ENCODE measurements at places on chromosomes 1 and 21. TPM values are rescaled to one million over a fixed set of nuclear protein-coding genes. Genes with fewer than 3 reads are reported as not detected.
A peak's percentile ranks its signal among the peaks of the same experiment; 100 is the strongest.

Gene WDR64
- total RNA-seq = not detected

Gene LDLRAD2
- 0.10 TPM for total RNA-seq

Gene CSMD2
- 2.4 TPM for total RNA-seq

Gene TNFRSF1B
- total RNA-seq = 12.5 TPM

Gene AUNIP
- total RNA-seq = 1.1 TPM

DNA sequence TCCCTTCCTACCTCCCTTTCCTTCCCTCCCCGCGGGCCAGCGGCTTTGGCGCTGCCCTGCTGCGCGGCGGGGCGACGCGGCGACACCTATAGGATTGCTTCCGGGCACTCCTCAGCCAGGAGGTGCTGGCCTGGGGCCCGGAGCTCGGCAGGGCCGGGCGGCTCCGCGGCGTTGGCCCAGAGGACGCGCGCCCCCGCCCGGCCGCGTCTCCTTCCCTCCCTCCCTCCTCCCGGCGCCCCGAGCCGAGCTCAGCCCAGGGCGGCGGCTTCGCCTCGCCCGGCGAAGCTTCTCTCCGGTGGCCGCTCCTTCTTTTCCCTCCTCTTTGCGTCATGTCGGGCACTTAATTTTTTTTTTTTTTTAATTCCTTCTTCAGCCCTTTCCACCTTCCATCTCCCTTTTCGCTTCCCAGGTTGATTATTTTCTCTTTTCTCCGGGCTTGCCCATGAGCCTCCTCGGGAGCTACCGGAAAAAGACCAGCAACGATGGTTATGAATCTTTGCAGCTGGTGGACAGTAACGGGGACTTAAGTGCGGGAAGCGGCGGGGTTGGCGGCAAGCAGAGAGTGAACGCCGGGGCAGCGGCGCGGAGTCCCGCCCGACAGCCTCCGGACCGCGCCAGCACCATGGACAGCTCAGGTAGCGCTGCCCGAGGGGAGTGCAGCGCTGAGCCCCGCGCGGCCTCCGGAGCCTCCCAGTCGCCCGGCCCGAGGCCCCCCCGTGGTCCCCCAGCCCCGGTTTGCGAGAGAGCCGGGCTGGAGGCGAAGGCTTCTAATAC lies at the start of gene DNAJC6:
Gene DNAJC6, plus strand, starts transcription at position 240 of the 774 bp plus-strand sequence. Its CDS starts 203 bp downstream, at position 443.
- peak; percentile 21 for DNase-seq

GRCh38 chr1:94279462-94279861 lies 42.1 kb upstream of the ARHGAP29 start:
- no peak for DNase-seq

DNA sequence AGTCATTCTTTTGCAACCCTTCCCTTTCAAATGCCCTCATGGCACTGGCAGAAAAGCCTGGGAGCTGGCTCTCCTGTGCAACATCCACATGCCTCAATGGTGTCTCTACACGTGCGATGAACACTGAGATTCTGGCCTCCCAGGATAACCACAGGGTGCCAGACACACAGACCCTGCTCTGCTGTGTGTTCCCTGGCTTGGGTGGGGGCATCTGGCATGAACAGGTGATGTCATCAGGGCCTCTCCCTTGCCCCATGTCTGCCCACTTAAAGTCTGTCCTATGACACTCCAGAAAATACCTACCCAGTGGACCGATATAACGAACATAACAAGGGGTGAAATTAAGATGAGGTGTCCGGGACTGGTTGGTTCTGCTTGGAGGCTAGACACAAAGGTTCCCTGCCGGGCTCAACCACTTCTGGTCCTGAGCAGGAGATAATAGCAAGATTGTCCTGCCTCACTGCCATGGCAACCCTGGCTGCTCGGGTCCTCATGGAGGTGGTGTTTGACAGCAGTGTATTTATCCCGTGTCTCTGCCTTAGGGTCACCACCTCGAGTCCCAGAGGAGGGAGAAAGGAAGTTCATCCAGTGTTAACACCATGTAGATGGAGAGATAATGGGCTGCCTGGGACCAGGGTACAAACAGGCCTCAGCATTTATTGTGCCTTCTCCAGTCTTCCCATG lies 19.3 kb downstream of the INSRR start:
- no peak for DNase-seq

GRCh38 chr1:208551633-208552320 lies 307.6 kb upstream of the PLXNA2 start:
- no peak for DNase-seq

DNA sequence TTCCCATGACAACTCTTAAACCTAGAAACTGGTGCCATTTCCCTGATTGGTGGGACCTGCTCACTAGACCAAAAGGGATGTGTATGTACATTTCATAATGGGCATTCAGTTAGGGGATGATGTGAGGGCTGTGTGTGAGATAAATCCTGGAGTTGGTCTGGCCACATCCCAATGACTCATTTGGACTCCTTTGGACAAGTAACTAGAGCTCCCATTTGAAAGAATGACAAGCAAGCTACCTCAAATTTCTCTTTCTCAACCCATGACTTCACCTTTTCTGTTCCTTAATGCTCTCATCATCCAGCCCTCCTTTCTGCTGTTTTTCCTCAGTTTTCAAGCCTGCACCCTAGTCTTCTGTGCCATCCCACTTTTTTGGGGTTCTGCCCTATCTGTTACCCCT lies 27.9 kb downstream of the EBNA1BP2 start:
- DNase-seq = no peak

- DNase-seq = no peak
Measured at GRCh38 chr1:212914789-212915188, 35.6 kb upstream of the VASH2 start.

- peak; percentile 39 for DNase-seq
Measured at GRCh38 chr1:24635195-24635843, 7.8 kb upstream of the SRRM1 start.

DNA sequence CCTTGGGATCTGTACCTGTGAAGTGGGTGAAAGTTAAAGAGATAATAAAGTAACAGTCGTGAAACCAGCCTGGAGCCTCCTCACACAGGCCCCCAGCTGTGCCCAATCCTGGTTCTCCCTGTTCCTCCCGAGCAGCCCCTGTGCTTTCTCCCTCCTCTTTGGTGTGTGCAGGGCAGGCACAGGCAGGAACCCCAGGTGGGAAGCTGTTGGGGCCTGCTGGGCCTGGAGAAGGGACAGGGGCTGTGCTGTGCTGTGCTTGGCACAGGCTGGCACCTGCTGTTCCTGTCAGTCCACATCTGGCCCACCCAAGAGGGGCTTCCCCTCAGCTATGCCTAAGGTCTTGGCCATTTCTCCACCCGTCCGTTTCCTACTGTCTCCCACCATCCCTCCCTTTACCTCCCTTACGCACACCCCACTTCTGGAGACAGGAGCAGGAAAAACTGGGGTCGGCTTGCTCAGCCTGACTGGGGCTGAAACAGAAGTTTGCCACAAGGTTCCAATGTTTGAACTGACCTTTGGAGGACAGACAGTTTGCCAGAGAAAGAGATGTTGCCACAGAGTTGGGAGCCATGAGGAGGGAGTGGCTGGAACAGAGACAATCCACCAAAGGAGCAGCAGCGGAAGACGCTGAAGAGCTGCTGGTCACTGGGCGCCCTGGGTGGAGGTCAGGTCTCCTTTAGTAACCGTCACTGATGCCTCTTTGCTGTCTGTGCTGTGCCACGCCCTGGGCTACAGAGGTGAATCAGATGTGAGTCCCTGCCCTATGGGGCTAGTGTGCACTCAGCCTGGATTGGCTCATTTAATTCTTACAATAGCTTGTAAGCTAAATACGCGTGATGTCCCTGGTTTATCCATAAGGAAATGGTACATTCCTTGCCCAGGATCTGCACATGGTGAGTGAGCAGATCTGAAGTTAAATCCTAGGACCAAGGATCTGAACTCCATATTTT lies 18.8 kb upstream of the ARTN start:
- DNase-seq = no peak

DNA sequence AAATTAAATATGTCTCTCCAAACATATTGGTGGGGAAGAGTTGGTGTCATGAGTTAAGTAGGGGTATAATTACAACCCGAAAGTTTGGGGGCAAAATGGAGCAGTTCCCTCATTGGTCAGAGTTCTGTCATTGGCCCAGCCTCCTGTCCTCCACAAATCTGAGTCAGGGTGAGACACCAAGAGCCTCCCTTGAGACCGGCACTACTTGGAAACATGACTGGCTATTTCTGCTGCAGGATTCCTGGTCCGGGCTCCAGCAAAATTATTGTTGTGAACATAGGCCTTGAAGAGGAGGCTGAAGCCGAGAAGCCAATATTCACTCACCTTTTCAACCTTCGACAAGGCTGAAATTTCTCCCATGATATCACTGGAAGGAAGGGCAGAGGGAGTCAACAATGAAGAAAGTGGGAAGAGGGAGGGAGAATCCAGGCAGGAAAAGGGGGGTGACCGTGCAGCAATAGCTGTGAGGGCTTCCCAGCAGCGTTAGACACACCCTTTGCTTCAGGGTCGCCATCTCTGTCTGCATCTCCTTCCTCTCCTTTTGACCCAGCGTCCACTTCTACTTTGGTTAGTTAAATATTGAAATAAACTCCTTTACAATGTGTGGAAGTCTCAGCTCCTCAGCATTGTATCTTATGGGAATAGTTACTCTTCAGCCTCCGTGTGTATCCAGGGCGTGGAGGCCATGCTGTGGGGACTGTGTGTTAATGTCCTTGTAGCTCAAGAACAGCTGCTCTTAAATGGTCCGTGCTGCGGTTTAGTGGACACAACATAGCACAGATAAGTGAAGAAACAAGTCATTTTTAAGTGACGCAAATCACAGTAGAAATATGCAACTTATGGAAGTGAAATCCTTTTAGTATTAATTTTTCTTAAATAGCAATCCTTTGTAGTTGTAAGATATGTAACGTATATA lies 307.4 kb downstream of the DISC1 start:
- DNase-seq = no peak

GRCh38 chr21:30580132-30580531 lies 10.1 kb downstream of the KRTAP22-2 start:
- DNase-seq = no peak

DNA sequence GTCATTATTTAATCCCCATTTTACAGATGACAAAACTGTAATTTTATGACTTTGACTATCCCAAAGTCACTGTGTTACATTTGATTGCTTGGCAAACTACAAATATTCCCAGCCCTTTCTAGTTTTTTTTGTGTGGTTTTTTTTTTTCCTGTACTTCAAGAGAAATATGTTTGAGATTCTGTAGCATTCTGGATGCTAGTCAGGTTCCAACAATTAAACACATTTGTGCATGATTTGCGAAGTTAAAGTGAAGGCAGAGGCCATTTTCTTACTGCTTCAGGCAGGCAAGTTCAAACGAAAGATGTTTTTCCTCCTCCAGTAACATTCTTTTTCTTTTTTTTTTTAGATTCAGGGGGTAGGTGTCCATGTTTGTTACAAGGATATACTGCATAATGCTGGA lies 107.9 kb upstream of the SERTAD4 start:
- no peak for DNase-seq

GRCh38 chr1:217897100-217897499 lies 266.0 kb downstream of the SPATA17 start:
- peak; percentile 1 for DNase-seq
